ENCODE measurements at places on chromosomes 16 and 17.

- DNase-seq, result no peak
Measured at GRCh38 chr17:16820161-16820877, 130.3 kb downstream of the CCDC144A start.

DNA sequence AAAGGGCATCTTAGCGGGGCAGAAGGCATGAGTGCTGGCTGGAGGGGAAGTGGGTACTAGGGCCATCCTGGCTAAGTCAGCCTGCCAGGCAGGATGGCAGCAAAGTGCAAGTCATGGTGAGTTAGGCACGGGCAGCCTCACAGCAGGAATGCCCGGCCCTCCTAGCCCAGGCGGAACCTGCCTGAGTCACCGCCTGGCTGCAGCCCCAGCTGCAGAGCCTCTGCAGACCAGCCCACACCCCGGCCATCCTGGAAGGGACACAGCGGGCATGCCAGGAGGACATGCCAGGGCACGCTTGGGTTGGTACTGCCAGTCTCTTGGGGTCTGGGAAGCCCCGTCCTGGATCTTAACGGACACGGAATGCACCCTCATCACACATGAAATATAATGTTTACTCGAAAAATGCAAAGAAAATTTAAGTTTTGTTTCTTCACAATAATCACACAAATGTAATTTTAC is 5.0 kb upstream of the ALDH3A1 start:
- DNase-seq, result peak; percentile 95

GRCh38 chr17:56130631-56131030 is 22.6 kb upstream of the ANKFN1 start:
- no peak for DNase-seq

DNA sequence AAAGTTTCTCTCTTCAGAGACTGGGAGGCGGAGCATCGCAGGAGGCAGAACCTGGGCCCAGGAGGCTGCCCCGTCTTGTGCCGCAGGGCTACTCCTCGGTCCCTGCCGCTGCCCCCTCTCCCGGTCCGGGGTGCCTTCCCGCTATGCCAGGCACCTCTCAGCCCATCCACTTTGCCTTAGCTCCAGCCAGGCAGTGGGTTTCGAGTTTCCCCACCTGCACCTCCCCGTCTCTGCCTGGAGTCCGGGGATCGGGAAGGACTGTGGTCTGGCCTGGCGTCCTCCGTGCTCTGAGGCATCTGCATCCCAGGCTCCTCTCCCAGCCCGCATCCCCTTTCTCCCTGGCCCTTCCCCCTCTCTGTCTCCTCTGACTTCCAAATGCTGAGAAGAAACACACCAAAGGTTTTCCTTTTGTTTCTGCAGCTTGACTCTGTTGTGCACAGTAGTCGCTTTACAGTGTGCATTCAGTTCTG is 26.8 kb upstream of the PIK3R6 start:
- DNase-seq, result no peak

DNA sequence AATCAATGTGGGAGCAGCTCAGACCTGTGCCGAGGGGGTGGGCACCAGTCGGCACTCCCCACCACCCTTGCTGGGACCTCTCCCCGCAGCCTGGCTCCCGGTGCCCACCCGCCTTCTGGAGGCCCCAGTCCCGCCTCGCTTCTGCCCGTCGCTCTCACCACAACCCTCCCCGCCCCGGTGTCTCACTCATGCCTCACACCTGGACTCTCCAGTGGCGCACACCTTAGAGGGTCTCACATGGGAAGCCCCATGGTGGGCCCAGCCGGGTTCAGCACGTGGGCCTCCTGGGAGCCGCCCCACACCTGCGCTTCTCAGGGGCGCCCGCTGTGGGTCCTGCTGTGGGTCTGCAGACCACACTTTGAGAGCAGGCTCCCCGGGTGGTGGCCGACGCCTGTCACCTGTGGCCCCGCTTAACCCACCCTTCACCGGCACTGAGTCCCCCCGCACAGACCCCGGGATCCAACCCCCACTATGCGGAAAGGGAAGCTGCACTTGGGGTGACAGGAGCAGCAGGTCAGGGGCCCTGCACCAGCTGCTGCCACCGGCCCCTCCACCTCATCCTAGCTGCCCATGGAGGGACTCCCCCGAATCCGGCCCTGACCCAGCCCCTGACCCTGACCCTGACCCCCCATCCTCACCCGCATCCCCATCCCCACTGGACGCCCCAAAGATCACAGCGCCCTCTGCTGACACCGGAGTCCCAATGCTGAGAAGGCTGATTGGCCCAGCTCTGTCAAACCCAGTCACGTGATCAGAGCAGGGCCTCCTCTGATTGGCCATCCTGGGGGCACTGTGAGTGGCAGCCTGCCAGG is 27.4 kb upstream of the SLC38A10 start:
- no peak for DNase-seq

GRCh38 chr17:34151102-34151501 is 104.0 kb upstream of the CCL2 start:
- DNase-seq, result peak; percentile 20

DNA sequence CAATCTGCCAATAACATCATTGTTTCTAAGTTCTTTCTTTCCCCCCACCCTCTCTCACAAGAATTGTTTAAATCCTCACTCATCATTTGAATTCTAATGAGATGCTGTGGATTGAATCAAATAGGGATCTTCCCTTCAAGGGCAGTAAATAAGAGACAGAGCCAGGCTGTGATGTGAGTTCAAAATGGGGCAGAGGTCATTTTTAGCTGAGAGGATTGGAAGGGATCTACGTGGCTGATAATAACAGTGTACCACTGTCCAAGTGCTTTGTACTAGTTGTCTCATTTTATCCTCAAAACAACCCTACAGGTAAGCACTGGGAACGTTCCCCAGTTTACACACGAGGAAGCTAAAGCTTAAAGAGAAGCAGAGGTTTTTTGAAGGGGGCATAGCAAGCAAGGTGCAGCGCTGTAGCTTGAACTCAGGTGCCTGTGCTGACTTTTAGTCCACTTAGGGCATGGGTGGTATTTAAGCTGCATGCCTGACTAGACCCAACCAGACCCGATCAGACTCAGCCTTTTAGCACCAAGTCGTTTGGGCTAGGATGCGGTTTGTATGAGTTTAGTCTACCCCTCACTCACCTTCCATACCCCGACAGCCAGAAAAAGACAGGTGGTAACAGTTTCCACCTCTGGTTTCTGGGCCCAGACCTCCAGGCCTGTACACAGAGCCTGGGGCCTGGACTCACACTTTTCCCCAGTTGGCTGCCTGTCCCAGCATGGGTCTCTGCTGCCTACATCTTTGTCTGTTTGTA is 39.2 kb upstream of the CCR7 start:
- DNase-seq, result no peak

DNA sequence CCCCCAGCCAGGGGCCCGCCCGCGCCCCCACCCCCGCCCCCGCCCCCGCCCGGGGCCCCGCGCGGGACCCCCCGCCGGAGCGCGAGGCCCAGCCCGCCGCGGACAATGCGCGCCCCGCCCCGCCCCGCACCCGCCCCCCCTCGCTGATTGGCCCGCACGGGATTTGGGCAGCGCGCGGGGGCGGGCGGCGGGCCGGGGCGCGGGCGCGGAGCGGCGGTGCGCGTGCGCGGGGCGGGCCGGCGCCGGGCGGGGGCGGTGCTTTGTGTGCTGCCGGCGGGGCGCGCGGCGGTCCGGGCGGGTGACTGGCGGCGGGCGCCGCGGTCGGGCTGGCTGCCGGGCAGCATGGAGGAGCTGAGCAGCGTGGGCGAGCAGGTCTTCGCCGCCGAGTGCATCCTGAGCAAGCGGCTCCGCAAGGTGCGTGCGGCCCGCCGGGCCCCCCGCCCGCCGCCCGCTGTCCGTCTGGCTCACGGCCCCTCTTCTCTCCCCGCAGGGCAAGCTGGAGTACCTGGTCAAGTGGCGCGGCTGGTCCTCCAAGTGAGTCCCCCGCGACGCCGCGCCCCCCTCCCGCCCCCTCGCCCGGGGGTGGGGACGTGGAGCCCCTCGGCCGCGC is at the start of gene CBX2:
Gene CBX2 (plus strand): TSS at position 255 of the 610 bp plus-strand sequence. CDS start 88 bp downstream, at position 343.
- no peak for DNase-seq

DNA sequence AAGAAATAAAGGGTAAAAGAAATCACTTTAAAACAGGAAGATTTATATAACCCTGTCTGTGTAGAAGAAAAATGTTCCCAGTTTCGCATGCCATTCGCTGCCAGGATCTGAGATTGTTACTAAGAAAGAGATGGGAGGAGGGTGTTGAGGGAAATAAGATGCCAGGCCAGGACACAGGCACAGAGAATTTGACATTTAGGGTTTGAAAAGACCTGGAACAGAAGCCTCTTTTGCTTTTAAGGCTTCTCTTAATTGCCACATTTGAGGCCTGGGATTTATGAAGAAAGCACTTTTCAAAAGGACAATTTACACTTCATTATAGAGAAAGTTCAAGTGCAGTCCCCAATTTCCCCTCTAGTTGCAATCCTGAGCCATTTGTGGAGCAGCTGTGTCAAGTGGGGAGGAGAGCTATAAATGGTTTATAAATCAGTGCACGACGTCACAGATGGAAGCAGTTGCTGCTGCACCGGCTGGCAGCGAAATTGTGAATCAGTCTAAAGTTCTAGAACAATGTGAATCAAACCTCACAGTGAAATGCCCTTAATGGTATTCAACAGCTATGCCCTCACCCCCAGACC is 26.5 kb upstream of the C16orf87 start:
- DNase-seq, result peak; percentile 24

GRCh38 chr17:4340914-4341615 is 25.4 kb downstream of the UBE2G1 start:
- DNase-seq, result no peak

DNA sequence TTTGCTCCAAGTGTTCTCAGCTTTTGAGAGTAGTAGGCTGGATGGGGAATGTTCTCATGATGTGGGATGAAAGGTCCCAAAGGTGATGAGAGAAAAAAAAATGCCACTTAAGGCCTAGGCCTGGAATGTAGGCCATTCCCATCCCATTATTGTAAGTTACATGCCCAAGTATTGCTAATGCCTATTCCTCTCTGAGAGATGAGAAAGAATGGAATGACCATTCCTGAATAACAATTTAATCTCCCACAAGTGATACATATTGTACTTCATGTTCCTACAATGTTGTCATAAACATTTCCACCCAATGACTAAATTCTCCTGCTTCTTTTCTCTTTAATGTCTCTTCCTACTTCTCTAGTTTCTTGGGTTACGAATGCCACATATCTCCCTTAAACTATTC is 102.8 kb upstream of the KCNJ16 start:
- DNase-seq, result no peak

GRCh38 chr17:37825851-37826250 is 81.0 kb upstream of the HNF1B start:
- no peak for DNase-seq

- DNase-seq, result no peak
Measured at GRCh38 chr16:64132759-64133361, 989.0 kb downstream of the CDH11 start.

- no peak for DNase-seq
Measured at GRCh38 chr17:16870253-16871245, 101.4 kb downstream of the TNFRSF13B start.

DNA sequence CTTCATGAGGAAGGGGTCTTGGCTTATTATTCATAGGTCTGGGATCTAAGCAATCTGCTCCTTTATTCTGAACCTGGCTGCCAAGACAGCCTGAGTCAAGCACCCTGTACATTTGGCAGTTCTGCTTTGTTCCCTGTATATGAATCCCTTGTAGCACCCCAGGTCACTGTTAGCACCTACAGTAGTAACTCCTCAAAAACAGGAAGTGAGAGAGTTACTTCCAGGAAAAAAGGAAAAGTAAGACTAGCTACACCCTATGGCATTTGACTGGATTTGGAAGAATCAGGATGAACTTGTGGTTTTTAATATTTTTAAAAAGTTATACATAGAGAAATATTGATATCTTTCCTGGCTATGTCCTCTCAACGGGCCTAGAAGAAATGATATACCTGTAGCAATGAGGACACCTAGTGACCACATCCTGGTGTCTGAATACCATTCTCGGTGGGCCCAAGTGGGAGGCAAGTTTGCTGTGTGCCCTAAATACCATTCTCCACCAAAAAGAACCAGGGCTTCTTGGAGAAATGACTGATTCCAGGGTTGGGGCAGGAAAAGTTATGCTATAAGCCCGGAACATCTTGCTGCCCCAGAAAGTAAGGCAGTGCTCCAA is 9.9 kb downstream of the ANKRD40 start:
- DNase-seq, result no peak

GRCh38 chr16:54946909-54947308 is 16.2 kb downstream of the IRX5 start:
- no peak for DNase-seq

- DNase-seq, result no peak
Measured at GRCh38 chr17:69516911-69517310, 102.4 kb downstream of the MAP2K6 start.

DNA sequence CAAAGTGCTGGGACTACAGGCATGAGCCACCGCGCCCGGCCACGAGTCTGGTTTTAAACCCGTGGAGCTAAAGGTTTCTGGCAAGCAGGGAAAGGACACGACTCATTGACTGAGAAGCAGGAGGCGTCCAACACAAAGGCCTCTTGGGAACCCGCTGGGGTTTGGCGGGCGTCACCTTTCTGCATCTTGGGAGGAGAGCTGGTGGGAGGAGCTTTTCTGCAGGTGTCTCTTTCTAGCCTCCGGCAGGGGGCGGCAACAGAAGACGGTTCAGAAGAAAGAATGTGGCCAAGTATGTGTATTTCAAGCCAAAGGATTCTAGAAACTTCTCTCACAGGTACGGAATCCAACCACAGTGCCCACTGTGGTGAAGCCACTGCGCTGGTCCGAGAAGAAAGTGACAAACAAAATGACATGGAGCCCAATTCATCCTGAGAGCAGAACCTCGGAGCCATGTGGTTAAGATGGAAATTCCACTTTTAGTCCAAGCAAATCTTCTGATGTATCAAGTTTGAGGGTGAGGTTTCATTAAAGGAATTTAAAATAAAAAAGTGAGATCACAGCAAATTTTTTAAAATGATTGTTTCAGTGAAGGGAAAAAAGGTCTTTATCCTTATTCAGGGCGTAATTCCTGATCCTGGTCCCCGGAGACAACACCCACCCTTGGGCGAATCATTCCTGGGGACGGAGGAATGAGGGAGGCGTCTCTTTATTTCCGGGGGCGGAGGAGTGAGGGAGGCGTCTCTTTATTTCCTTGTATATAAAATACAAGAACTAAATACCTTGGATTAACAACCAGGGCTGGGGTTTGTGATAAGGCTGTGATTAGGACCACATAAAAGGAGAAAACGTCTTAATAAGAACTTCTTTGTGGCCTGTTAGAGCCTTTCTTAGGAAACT is 97.6 kb downstream of the MRM3 start:
- DNase-seq, result peak; percentile 61

- no peak for DNase-seq
Measured at GRCh38 chr16:49789616-49790015, 66.3 kb downstream of the ZNF423 start.

GRCh38 chr17:82247856-82248671 is 19.2 kb downstream of the SLC16A3 start:
- no peak for DNase-seq
